ENCODE measurements at places on chromosomes 6 and 20.
A peak's percentile ranks its signal among the peaks of the same experiment; 100 is the strongest.

- DNase-seq: no peak
These were observed 7.0 kb upstream of the CDK19 start for GRCh38 chr6:110822249-110822648.

DNA sequence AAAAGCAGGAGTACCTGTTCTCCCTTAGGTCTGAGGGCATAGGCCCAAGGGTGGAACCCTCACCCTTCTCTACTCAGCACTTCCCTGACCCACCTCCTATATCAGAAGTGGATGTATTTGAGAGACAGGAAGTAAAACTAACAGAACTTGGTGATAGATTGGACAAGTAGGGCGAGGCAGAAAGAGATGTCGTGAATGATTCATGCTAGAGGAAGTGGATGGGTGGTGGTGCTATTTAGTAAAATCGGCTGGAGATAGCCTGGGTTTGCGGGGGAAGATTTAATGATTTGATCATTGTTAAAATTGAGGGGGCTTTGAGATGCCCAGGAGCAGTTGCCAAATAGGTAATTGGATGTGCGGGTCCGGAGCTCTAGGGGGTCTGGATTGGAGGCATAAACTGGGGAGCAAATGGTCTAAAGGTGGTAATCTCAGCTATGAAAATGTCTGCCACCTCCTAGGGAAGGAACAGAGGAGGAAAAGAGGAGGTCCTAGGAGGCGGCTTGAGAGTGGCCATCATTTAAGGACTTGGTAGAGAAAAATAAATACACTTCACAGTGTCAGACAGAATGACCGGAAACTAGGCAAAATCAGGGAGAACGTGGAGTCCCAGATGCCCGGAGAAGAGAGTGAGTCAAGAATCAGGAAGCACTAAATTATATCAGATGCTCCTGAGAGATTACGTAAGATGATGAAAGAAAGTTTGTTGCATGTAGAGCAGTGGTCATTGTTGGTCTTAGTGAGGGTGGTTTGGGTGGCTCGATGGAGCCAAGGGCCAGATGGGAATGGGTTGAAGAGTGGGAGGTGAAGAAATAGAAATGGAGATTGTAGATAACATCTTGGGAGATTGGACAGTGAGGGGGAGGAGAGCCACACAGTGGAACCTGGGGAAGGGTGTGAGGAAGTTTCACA is 142.0 kb downstream of the CEP57L1 start:
- DNase-seq: no peak

DNA sequence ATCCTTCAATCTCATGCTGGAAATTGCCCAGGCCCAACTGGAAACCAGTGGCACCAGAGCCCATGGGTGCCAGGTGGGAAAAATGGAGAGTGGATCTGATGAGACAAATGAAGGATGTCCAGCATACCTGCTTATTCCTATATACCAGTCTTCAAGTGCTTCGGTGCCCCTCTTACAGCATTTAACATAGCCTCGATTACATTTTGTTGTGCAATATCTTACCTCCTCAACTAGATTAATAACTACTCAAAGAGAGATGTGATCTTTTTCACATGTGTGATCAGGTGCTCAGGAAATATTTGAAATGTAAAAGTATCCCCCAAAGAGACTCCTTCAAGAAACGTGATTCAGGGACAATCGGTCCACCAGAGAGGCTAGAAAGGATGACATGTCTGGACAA is 4.8 kb upstream of the ANKRD66 start:
- DNase-seq: no peak

GRCh38 chr20:34452281-34452982 is 63.8 kb upstream of the DYNLRB1 start:
- DNase-seq: no peak

DNA sequence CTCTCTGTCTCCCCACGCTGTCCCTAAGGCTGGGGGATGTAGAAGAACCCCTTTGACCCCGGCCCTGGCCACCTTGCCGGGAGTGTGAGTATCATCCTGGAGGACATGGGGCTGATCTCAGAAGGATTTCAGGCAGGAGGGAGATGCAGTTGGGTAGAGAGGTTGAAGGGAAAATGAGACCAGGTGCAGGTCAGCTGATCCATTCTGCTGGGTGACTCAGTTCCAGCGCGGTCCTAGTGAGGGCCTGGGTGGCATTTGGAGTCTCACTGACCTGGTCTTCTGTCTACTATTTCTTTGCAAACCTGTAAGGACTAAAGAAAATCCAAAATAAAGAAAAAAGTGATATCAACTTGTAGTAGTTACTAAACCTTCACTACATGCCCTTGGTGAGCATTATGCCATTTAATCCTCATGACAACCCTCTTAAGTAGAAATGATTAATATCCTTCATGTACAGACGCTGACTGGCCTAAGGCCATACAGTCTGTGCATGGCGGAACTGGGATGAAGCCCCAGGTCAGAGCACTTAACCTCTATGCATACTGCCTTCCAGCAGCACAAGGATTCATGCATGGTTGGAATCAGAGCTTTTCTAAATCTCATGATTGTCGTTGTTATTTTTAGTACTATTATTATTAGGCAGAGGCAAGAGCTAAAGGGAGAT is 106.3 kb downstream of the ZDHHC14 start:
- no peak for DNase-seq

- DNase-seq: no peak
These were observed 881.8 kb upstream of the CITED2 start for GRCh38 chr6:140256248-140256647.

- DNase-seq: no peak
These were observed 76.8 kb downstream of the CNKSR3 start for GRCh38 chr6:154433477-154434241.

DNA sequence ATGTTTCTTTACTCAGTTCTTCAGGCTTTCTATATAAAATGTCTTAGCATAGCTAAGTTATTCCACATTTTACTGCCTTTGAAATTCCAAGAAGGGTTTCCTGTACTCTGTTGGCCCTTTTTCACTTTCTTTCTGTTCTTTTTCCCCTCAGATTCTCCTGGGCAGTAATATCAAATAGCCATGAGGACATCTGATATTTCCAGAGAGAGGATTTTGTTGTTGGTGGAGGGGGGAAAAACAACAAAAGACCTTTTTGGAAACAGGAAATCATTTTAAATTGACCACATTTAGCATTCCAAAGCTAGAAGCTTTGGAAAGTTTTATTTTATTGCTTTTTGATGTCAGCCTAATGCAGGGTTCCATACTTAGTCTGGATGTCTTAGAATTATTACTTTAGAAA is 445.4 kb downstream of the GJA1 start:
- no peak for DNase-seq

GRCh38 chr6:122352981-122353664 is 46.3 kb upstream of the HSF2 start:
- DNase-seq: no peak

- DNase-seq: no peak
These were observed 237.0 kb downstream of the NFATC2 start for GRCh38 chr20:51305316-51306052.

DNA sequence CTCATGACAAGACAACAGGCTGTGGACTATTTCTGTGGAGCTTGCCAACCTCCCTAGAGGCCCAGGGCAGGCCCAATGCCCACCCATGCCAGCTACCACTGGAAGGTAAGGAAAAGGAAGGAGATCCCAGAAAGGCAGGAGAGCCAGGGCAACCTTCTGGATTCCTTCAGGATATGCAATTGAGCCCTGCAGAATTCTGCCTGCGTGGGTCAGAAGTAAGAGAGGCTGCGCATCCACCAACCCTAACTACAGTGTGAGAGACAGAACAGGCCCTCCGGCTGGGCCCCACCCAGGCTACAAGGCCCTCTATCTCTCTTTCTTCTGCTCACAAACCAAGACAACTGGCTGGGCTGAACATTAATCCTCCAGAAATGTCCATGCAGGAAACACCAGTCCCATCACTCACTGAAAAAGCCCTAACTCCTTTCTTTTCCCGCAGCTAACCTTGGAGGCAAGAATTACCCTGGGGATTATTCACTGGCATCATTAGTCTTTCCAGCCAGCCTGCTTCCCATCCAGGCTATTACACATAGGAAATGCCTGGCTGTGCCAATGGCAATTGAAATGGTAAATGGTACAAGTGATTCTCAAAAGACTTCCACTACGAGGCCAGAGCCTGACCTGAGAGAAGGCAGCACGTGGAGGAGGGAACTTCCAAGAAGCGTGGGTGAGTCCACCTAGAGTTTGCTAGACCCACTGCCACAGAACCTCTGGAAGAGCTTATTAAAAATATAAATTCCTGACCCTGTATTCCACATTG is 15.2 kb downstream of the MAP1LC3A start:
- DNase-seq: no peak

DNA sequence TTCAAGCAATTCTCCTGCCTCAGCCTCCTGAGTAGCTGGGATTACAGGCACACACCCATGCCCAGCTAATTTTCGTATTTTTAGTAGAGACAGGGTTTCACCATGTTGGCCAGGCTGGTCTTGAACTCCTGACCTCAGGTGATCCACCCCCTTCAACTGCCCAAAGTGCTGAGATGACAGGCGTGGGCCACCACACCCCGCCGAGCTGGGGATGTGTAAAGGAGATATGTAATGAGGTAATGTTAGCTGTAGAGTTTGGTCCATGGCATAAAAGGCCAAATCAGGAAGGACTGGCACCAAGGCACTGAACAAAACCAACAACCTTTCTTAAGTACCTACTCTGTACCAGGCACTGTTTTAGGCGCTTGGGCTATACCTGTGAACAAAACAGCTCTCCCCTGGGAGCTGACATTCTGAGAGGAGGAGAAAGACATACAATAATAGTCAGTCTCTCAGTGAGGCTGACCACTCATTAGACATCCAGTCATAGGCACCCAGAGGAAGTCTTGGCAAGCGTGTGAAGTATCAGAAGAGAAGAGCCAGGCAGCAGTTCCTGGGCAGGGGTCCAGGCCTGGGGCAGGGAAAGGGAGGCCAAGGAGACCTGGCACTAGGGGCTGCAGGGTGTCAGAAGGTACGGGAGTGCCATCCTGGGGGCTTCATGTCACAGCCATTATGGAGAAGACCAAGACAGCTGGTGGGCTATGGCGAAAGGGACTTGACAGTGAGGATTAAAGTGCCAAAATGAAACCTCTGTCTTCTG is 164.8 kb upstream of the DTNBP1 start:
- DNase-seq: no peak

DNA sequence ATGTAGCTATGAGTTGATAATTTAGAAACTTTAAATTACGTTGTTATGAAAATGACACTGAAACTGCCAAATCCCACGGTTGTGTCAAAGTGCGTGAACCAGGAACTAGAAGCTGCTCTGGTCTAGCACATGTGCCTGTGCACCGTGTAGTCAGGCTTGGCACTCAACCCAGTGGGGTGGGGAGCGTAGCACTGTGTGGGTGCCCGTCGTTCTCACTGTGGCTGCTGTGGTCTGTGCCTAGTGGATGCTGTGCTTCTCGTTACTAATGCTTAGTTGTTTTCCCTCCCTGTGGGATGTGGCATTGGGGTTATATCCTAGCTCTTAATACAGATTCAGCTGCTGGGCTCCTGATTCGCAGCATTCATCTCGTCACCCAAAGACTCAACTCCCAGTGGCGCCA is 46.2 kb upstream of the ADIG start:
- no peak for DNase-seq

- DNase-seq: no peak
These were observed 40.0 kb upstream of the TAF8 start for GRCh38 chr6:42010185-42010891.

DNA sequence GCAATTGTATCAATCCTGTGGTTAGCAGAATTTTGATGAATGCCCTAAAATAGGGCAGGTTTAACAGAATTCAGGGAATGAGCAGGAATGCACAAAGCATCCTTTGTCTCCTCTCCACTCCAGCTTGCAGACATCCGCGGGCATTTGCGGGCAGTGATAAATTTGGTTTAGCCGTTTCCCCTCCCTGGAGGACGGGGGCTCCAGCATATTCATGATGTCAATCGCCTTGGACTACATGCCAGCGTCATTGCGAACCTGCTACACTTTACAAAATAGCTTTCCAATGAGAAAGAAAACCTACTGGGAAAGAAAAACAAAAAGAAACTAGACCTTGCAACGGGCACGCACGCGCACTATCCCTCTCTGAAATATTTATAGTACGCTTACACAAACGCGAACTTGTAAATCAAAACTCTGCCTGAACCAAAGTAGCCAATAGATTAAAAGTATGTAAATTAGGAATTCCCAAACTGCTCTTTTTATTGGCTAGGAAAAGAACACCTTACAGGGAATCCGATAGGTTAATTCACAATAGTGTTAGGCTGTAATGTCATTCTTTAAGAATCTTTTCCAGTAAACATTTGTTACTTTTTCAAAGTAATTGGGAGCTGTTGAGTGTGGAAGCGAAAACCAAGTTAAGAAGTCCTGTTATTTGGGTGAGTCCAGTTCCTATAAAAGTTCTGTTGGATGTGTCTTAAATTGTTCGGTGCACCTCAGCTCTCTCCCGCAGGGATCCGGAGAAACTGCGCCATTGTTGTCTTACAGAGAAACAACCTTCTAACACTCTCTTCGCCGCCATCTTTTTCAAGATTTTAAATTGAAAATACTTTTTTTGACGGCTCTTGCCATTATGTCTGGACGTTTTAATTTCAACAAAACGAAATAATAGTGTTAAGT is 136.7 kb downstream of the HFE start:
- no peak for DNase-seq

- DNase-seq: peak; percentile 57
These were observed 29.0 kb upstream of the GRM4 start for GRCh38 chr6:34174846-34175399.

- no peak for DNase-seq
These were observed 95.1 kb upstream of the OLIG3 start for GRCh38 chr6:137589067-137589848.

- DNase-seq: no peak
These were observed 220.3 kb upstream of the THEMIS start for GRCh38 chr6:128121190-128121589.

DNA sequence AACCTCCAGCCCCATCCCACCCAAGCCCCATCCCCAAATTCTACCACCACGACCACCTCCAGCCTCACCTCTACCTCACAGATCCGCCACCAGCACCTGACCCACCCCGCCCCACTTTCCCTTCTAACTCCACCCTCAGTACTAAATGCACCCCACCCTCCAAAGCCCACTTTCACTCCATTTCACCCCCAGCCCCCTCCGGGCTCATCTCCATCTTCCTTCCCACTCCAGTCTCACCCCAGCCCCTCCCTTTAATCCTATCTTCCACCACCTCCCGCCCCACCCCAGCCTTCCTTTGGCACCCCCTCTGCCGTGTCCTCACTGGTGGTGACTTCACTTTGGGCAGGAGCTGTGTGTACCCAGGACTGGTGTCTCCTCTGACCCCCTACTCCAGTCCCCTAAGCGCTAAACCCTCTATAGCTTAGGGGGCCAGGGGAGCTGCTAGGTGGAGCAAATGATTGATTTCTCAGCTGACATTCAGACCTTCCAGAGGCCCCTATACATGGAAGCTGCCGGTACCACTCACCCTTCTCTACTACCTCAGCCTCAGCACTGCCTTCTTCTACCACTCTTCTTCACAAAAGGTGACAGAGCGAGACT is 2.8 kb upstream of the NSFL1C start:
- DNase-seq: no peak

- DNase-seq: no peak
These were observed 196.3 kb upstream of the UST start for GRCh38 chr6:148550569-148550968.

GRCh38 chr6:43725643-43726580 is 38.3 kb upstream of the MRPS18A start:
- DNase-seq: peak; percentile 21

- DNase-seq: no peak
These were observed 655.9 kb upstream of the MAN1A1 start for GRCh38 chr6:120005292-120005976.

Data from aorta (tissue), 5 donors.